ENCODE measurements at places on chromosomes 1 and 21. TPM values are rescaled to one million over a fixed set of nuclear protein-coding genes. Genes with fewer than 3 reads are reported as not detected.

Gene KCNN3
- total RNA-seq: 0.02 TPM

Gene VSIG8
- total RNA-seq: not detected

Gene HCN3
- 5.8 TPM for total RNA-seq

Gene CACHD1
- 1.5 TPM for total RNA-seq

Gene NOS1AP
- 0.51 TPM for total RNA-seq

Gene PLOD1
- total RNA-seq: 69.8 TPM

Gene TAS1R1
- not detected for total RNA-seq

Gene LMOD1
- total RNA-seq: not detected

Gene DIO1
- total RNA-seq: not detected

Gene DNAJC28
- total RNA-seq: 0.34 TPM

Gene DAB1
- total RNA-seq: not detected

Gene CFAP74
- 0.08 TPM for total RNA-seq

Gene KRTAP15-1
- not detected for total RNA-seq

Gene ZBED6
- 3.6 TPM for total RNA-seq

Gene FMO4
- total RNA-seq: 0.50 TPM

Gene UBXN10
- total RNA-seq: not detected

Gene MPZ
- 0.37 TPM for total RNA-seq

Gene KIF21B
- total RNA-seq: 2.5 TPM

Gene PLPP3
- total RNA-seq: 32.1 TPM

Gene LBR
- total RNA-seq: 39.8 TPM

Gene SH2D5
- 17.1 TPM for total RNA-seq

Gene FLG2
- total RNA-seq: not detected

Gene MRPL9
- 84.8 TPM for total RNA-seq

Gene RABIF
- 15.1 TPM for total RNA-seq

Gene NUF2
- 33.2 TPM for total RNA-seq

Gene SDHC
- 248 TPM for total RNA-seq

Gene MSH4
- total RNA-seq: not detected

Gene C1orf146
- not detected for total RNA-seq

Gene NHLH1
- total RNA-seq: 0.48 TPM

Gene C1orf52
- total RNA-seq: 19.8 TPM

Gene RPRD2
- total RNA-seq: 13.9 TPM

Gene TEDDM1
- not detected for total RNA-seq

Gene NLRP3
- total RNA-seq: not detected

Gene CRYBG2
- 1.2 TPM for total RNA-seq

Gene CELA3A
- not detected for total RNA-seq

Gene ADCY10
- 0.07 TPM for total RNA-seq

Gene ECE1
- total RNA-seq: 53.4 TPM

Gene LENEP
- total RNA-seq: not detected

Gene APCS
- not detected for total RNA-seq

Gene PEX14
- 13.3 TPM for total RNA-seq

Gene FAM177B
- not detected for total RNA-seq

Gene PLD5
- total RNA-seq: 1.4 TPM

Gene ITLN2
- total RNA-seq: 0.24 TPM

Gene PTPRC
- not detected for total RNA-seq

Gene CLIC6
- total RNA-seq: 0.07 TPM

Gene ANKRD65
- 0.04 TPM for total RNA-seq

Gene ZNF683
- total RNA-seq: not detected

Gene CD247
- total RNA-seq: 0.07 TPM

Gene RC3H1
- 5.7 TPM for total RNA-seq

Gene OR2L2
- total RNA-seq: not detected

Gene PRAMEF9
- not detected for total RNA-seq
